ENCODE measurements at places on chromosomes 2 and 18.

- no peak for DNase-seq
These were observed 289.0 kb upstream of the TFPI start for GRCh38 chr2:187842978-187843847.

DNA sequence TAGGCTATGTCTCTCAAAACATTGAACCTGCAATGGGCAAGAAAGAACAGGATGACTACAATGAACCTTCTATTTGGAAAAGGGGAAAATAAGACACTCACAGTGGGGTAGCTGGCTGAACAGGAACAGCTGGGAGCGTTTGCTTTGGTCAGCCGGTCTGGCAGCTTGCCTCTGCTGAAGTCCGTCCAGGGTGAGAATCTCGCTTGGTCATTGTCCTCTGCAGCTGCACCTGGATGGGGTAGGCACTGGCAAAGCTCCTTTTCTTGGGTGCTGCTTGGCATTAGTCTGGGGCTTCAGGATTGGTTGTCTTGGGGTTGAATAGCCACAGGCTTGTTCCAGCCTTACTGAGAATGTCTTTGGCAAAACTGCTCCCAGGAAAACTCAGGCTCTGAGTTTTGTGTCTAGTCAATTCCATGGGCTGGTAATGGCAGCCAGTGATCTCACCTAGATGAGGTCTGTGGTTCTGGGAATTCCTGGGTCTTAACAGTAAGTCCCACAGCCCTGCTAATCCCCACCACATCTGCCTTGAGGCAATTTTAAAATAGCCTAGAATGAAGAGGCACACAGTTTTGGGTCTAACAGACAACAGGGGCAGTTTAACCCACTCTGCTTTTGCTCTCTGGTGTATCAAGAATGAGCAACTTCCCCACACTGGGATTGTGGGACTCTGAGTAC is 13.4 kb downstream of the NEDD4L start:
- DNase-seq, result no peak

DNA sequence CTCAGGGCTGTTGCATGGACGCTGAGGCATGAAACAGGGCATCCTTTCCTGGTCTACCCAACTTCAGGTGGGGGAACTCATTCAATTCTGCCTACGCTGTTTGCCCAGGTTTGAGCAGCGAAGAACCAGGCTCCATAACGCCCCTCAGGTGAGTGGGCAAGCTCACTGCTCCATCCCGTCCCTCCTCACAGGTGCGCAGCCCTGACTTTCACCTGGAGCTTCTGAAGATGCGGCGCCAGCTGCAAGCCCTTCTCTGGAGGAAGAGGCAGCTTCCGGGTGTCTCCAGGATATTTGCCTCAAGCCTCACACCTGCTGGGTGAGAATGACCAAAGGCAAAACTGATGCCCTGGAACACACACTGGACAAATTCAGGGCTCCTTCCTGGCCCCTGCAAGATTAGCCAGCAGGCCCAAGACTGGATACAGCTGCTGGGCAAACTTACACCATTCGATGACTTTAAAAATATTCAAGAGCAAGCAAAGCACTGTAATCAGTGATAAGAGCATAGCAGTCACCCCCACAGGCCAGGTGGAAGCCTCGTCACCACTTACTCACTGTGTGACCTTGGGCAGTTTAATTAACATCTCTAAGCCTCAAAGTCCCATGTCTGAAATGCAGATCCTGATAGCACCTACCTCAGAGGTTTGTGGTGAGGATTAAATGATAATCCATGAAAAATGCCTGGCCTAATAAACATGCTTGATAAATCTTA is 97.7 kb downstream of the GYPC start:
- no peak for DNase-seq

DNA sequence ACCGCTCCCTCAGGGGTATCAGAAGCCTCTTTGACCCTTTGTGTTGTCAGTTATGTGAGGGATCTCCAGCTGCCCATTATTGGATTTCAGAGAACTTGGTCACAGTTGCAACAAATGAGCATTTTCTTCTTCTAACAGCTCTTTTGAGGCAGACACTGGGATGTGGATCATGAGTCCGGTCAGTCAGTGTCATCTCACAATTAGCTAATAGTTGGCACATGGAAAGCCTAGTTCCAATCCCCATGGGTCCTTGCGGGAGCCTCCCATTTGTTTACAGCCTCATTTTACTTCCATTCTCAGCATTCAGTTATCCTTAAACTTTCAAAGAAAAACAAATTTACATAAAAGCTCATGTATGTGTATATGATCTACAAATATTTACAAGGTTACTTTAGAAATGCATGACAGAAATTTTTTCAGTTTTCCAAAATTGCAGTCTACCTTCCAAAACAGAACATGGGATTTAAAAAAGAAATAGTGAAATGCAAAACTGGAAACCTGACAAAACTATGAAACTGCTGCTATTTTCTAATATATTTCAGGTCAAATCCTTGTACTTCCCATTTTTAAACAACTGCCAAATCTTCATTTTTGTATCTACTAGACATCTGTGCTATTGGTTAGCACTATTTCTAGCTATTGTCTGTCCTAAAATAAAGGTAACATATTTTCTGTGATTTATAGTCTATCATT is 547.1 kb upstream of the ZEB2 start:
- no peak for DNase-seq
